HCEC 1CT (cell line): ENCODE measurements at places on chromosomes 6 and 20.

GRCh38 chr6:100347901-100348550, 116.7 kb downstream of the SIM1 start:
- peak; percentile 68 for DNase-seq

GRCh38 chr6:118061666-118062065, 154.6 kb downstream of the SLC35F1 start:
- no peak for DNase-seq

GRCh38 chr6:129188795-129189194, 305.9 kb downstream of the LAMA2 start:
- DNase-seq, result no peak

DNA sequence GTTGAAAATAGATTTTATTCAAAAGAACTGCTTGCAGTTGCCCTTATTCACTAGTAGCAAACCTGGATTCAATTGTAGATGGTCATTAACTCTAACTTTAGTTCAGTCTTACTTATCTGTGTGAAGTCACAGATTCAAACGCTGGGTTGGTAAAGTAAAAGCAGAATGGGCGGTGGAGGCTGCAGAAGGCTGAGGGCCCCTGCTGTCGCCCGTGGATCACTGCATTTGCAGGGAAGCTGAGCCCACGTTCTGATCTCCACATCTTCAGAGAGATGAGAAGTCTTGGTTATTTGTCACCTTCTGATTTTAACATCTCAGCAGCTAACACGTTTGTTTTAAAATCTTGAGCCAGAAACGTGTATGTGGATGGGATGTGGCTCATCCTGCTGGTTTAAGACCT, 75.1 kb downstream of the SNX9 start:
- no peak for DNase-seq

DNA sequence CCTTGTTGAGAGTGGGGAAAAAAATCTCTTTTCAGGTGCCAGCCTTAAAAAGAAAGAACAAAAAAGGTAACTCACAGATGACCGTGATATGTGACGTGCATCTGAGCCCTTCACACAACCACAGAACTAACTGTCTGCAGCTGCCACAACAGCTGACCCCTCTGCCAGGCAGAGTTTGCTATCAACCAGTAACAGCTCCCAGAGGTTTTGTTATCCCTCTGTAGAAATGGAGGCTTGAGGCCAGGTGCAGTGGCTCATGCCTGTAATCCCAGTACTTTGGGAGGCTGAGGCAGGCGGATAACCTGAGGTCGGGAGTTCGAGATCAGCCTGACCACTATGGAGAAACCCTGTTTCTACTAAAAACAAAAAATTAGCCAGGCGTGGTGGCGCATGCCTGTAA, 42.8 kb downstream of the SLC52A3 start:
- no peak for DNase-seq

- DNase-seq, result no peak
Observed at GRCh38 chr6:151241853-151242252, 2.1 kb downstream of the AKAP12 start.

GRCh38 chr6:143629104-143630080, 48.4 kb upstream of the PHACTR2 start:
- DNase-seq, result peak; percentile 74

DNA sequence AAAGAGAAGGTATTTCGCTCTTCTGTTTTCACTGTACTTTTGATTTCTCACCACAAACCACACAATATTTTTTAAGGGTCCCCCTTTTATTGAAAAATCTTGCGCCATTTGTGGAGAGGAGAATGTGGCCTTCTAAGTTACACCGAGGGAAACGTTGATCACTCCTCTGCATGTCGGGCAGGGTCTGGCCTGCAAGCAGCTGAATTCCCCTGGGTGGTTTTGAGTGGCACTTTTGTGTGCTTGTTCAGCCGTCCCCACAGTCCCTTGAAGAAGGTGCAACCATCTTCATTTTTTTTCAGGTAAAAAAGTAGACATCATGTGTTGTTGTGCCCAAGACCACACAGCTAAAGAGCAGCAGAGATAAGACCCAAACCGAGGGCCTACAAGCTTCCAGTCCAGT, 6.1 kb downstream of the GPR31 start:
- DNase-seq, result no peak

DNA sequence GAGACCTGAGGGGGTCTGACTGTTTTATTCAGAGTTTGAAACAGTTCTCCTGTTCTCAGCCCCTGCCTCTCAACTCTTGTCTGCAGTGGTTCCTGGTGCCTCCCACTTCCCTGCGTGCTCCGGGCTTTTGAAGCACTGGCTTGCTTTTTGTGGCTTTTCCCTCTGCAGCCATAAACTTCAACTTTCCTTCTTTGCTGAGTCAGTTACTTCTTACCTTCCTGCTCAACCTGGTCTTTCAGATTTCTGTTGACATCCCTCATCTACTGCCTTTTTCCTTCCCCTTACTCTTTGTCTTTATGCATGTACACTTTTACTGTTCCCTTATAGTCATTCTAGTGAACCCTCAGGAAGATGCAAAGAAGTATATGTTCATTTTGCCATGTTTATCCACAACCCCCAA, 57.4 kb downstream of the ASXL1 start:
- no peak for DNase-seq

DNA sequence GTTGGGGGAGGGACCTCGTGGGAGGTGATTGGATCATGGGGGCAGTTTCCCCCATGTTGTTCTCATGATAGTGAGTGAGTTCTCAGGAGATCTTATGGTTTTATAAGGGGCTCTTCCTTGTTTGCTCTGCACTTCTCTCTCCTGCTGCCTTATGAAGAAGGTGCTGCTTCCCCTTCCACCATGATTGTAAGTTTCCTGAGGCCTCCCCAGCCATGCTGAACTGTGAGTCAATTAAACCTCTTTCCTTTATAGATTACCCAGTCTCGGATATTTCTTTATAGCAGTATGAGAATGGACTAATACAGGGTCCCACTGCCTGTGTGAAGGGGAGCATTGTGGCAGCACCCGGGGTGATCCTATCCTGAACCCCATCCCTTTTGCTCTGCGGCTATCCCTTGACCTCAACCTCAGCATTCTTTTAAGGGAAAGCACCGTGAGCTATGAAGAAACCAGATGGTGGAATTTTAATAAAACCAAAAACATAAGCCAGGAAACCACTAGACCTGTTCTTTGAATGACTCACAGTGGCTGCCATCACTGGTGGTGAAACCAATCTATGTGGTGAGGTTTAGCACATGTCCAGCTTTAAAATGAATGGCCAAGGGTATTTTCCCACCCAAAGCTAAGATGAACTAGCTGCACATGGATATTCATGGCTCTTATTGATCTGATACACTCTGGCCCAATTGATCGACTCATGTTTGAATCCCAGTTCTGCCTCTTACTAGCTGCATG, 62.2 kb downstream of the ZDHHC14 start:
- DNase-seq, result peak; percentile 85

DNA sequence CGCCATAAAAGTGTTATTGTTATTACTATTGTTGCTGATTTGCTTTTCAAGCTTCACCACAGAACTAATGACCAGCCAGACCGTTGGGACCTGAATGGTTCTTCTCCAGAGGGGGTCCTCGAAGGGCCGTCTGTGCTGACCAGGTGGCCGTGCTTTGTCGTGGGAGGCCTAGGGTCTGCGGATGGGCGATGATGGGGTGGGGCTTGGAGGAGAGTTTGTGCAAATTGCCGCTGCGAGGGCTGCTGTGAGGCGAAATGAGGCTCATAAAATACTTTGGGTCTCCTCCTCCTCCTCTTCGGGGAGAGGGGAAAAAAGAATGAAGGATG, 6.0 kb upstream of the ZBTB22 start:
- DNase-seq, result no peak
